ENCODE measurements at places on chromosomes 6 and 20. TPM values are rescaled to one million over a fixed set of nuclear protein-coding genes. Genes with fewer than 3 reads are reported as not detected.

KHDC1L gene
- total RNA-seq, result not detected

SLC17A1 gene
- total RNA-seq, result not detected

GINS1 gene
- 3.2 TPM for total RNA-seq

FAM83C gene
- under 0.01 TPM for total RNA-seq

VGLL2 gene
- total RNA-seq, result not detected

NHLRC1 gene
- 8.1 TPM for total RNA-seq

ADTRP gene
- not detected for total RNA-seq

OTOR gene
- total RNA-seq, result not detected

TMC2 gene
- total RNA-seq, result not detected

PDYN gene
- not detected for total RNA-seq

BMP5 gene
- not detected for total RNA-seq

C20orf144 gene
- total RNA-seq, result 0.27 TPM

BEND3 gene
- 2.2 TPM for total RNA-seq

HTR1E gene
- total RNA-seq, result not detected

GSTA2 gene
- total RNA-seq, result not detected
